ENCODE measurements at places on chromosomes 6 and 20.

DNA sequence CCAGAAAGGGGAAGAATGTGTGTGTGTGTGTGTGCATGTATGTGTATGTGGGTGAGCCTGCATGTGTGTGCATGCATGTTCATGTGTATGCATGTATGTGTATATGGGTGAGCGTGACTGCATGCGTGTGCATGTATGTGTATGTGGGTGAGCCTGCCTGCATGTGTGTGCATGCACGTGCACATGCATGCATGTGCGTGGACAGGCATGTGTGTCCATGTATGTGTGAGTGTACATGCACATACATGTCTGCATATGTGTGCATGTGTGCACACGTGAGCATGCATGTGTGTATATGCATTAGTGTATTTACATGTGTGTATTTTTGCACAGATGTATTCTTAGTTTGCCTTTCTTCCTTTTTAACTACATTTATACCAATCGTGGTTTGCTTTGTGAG lies 601.5 kb downstream of the QKI start:
- no peak for DNase-seq

DNA sequence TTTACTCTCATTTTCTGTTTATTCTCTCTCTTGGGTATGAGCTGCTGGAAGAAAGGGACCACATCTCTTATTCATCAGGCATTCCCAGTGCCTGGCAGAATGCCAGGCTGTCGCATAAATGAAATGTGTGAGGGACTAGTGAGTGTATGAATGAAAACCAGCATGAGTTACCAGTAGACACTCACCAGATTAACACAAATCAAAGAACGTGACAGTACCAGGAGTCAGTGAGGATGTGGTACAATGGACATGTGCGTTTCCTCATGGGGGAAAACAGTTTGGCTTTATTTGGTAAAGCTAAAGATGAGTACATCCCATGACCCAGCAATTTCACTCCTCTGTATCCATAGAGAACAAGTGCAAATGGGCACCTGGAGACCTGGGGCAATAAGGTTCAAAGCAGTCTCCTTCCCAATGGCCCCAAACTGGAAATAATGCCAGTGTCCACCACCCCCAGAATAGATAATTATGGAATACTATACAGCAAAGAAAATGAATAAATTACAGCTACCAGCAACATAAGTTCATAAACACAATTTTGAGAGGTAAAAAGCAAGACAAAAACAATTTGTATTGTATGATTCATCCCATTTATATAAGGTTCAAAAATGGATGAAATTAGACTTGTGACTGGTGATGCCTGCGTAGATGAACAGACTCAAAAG lies 93.3 kb downstream of the CDH22 start:
- DNase-seq: no peak

DNA sequence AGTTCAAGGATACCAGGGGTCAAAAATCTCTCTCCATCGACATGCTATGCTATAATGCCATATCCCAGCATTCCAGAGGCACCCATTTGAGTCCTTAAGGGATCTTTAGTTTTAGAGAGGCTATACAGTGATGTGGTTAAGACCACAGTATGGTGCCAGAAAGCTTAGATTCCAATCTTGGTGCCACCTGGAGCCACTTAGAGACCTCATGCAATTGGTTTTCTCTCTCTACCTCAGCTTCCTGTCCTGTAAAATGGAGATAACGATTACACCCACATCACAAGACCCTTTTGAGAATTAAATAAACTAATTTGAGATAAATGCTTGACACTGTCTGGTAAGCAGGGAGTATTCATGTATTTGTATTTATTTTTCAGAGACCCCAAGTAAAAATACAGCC lies 39.0 kb downstream of the PLAGL1 start:
- no peak for DNase-seq

- DNase-seq: no peak
Observed at GRCh38 chr20:43739148-43739749, 12.4 kb upstream of the GTSF1L start.

GRCh38 chr6:112831022-112831421 lies 483.9 kb downstream of the RFPL4B start:
- DNase-seq: no peak

DNA sequence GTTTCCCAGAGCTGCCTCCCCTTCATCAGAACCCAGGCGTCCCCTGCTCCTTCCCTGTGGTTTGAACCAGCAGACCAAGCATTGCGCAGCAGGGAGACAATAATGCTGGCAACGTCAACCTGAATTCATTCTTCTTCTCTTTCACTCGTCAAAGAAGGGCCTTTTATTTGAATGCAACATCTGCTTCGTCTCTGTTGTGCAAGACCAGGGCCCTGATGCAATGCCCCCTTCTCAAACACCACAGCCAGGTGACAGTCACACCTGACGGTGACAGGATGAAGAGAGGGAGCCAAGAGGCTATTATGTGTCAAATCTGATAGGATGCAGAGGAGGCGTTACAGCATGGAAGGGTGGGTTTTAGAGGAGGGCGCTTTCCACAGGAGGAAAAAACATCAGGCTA lies 8.0 kb downstream of the INSM1 start:
- no peak for DNase-seq

DNA sequence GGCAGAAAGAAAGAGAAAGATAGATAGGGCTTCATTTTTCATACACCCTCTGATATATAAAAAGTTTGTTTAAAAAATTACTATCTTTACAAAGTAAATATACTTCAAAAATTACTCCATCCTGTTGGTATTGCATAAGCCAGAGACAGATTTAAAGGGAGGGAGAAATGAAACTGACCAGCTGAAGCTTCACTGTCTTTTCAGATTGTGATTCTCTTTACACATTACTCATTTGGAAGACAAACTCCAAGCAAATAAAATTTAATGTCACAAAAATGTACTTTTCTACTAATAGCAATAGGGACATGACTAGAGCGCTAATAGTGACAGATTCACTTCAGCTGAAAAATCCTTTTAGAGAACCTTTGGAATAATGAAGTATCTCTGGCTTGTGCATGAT lies 38.6 kb upstream of the MARCKS start:
- no peak for DNase-seq

DNA sequence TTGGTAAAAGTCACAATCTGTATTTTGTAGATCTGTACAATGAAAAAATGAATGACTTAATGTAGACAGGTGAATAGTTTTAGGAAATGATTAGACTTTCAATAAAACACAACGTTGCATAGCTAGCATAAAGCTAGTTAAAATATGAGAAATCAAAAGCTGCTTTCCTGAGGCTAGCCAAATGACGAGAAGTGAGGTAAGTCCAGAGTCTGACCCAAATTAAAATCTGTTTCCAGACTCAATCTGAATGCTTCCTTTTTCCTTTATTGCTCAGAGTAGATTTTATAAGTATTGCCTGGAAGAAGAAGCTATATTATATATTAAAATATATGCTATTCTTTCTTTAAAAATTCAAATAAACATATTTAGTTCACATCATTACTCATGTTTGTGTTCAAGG lies 615.4 kb downstream of the CD109 start:
- DNase-seq: no peak

DNA sequence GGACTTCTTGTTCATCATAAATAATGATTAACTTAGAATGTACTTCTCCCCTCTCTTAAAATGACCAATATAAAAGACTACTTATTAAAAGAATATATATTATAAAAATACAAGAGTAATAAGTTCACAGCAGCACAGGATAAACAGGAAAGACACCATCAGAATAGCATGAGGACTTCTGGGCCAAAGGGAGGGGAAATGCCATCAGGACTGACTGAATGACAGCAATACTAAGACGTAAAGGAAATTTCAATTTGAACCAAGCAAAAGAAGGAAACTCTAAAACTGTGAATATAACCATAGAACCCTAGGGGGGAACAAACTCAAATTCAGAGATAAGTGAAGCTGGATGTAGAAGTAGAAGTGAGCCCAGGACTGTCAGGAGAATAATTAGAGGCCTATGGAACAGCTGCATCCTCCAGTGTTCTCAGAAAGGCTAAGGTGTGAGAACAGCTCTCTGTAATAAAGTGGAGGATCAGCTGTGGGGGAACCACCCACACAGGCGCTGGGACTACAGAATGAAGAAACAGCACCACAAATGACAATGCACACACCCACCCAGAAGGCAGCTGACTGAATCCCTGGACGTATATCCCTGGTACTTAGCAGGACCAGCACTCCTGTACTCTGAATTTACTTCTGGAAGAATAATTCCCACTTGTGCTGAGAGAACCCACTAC lies 37.8 kb downstream of the ZHX3 start:
- DNase-seq: no peak

DNA sequence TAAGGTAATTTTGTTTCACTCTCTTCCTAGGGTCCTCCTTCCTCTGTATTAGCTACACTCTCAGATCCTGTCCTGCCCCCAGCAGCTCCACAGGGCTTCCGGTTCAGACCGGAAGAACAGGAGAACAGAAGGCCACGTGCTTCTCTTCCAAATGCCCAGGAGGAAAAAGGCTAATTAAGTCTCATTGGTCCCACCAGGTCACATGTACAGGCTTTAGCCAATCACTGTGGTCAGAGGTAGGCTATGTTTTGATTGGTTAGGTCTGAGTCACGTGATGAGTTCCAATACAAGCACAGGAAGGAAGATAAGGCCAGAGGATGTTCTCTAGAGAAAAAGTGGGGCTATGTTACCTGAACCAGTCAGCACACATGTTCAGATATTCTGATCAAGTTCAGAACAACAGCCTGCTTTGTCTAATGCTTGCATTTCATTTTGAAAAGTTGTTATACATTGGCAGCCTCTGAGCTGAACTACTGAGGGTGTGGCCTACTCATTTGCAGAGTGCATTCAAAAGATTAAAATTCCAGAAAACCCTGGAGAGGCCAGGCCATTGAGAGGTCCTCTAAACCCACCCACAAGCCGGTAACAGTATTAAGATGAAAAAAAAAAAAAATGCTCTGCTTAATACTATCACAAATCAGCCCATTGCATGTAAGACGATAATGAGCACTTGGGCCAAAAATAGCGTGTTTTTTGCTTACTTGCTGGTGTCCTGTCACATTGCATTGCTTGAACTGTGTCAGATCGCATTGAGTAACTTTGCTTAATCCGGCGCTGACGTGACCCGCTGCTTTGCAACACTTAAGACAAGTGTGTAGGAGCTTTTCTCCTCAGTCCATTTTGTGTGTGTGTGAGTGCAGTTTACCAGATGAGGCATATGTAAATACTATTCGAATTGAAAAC lies 170.3 kb downstream of the TSHZ2 start:
- no peak for DNase-seq

DNA sequence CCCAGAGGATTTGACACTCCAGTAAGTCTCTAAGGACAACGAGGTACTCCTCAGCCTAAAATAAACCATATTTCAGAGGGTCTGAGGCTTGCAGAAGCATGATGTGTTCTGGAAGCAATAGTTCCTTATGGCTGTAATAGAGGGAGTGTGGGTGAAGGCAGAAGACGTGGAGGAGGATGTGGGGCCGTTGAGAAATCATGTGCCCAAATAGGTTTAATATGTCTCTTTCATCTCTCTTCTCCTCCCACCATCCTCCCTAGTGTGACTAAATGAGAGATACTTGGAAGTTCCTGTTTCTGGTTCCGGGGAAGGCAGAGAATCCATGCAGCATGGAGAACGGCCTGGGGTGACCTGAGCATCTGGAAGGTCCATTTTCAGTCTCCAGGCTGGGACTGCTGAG lies 174.0 kb upstream of the RSPO3 start:
- DNase-seq: no peak

GRCh38 chr6:142914937-142915697 lies 29.9 kb downstream of the HIVEP2 start:
- no peak for DNase-seq

- no peak for DNase-seq
Observed at GRCh38 chr6:139758209-139758611, 383.8 kb upstream of the CITED2 start.

DNA sequence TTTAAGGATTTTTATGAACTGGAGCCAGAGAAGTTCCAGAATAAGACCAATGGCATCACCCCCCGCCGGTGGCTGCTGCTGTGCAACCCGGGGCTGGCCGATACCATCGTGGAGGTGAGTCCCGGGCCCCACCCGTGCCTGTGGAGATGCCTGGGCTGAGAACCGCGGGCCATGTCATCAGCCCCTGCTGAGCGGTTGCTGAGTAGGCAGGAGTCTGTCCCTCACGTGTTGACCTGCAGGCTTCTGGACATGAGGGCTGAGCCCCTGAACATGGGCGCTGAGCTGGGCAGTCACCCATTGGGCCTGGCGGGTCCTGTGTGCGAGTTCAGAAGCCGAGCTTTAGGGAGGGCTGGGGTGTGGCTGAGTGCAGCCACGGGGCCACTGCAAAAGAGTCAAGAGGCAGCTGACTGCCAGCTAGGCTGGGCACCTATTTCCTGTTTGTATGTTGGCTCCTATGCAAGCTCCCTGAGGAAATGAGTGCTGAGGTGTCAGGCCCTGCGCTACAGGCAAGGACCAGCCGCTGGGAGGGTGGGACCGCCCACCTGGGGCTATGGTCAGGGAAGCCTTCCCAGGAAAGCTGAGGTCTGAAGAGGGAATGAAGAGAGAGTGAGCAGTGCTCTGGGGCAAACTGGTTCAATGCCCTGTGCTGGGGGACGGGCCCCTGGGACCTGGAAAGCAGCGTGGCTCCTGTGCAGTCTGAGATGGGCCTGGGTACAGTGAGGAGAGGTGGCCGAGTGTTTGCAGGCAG lies 34.3 kb downstream of the PYGB start:
- no peak for DNase-seq

DNA sequence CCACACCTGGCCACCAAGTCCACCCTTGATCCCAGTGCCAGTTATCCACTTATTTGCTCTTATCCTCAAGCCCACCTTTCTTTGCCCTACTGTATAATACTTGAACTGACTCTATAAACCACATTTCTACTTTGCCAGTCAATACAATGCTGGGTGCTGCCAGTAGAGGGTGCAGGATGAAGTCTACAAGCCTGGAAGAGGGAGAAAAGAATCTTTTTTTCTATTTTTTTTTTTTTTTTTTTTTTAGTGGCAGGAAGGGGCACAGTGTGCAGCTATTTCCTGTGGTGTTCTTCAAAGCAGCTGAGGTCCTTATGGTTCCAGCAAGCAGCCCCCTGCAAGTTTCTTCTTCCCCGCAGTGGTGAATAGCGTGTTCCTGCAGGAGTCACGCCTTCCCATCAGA lies 22.2 kb upstream of the GABRR1 start:
- no peak for DNase-seq
